Muscle of leg (tissue), 16 donors: ENCODE measurements at places on chromosomes 7 and 10.

GRCh38 chr7:44210107-44210506, 9.3 kb downstream of the YKT6 start:
- no peak for DNase-seq

DNA sequence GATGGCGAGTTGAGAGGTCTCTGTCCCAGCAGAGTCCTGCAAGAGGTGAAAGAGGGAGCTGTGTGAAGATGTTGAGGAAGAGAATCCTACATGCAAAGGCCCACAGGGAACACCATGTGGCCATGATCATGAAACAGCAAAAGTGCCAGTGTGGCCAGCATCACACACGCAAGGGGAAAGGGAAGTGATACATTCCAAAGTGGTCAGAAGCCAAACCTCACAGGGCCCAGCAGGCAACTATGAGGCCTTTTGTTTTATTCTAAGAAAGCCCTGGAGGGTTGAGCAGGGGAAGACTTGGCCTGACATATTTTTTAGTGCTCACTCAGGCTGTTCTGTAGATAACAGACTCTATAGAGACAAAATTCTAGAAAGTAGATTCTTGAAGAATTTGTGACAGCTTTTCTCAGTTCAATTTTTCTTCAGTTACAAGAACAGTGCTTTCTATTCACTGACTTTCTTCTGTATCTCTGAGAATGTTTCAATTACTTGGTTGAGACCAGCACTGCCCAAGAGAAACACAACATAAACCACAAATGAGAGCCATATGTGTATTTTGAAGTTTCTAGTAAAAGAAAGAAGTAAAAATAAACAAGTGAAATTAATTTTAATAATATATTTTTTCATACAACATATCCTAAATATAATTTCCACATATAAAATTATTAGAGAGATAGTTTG, 82.3 kb downstream of the HTR7 start:
- peak; percentile 49 for DNase-seq

GRCh38 chr10:96369890-96370583, 11.2 kb upstream of the OPALIN start:
- no peak for DNase-seq

DNA sequence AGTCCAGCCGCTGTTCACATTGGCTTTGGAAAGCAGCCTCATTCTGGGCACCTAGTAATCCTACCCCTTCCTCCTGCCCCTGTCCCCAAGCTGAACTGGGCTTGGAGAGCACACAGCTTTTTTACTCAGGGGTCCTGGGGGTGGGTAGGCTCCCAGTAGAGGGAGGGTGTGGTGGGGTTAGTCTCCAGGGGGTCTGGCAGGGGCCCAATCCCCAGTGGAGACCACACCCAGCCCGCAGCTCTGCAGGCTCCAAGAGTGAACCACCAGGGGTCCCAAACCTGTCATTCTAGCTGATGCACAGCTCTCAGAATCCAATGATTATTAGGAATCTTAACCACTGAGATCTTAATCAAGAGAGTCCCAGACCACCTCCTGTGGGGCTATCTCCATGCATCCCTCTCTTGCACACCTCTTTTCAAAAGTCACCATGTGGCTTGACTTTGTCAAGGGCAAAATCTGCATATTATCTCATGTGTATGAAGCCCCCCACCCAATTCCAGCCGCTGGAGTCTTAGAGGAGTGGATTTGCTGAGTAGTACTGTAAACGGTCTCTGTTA, 2.7 kb downstream of the HOXA11 start:
- no peak for DNase-seq

DNA sequence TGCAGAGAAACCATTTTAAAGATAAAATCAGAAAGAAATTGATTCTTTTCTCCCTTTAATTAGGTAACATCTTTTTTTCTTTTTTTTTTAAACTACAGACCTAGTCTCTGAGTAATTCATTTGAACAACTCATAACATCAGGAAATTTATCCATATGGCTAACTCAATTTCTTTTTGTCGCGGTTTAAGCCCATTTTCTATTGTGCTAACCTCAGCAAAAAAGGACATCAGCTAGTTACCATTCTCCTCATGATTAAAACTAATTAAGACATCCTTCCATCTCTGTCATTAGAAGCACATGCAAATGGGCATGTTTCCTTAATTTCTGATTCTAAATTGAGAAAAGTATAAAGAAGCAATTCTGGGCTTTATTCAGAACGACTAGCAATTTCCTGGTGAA, 57.8 kb downstream of the ANK3 start:
- no peak for DNase-seq

- no peak for DNase-seq
Observed at GRCh38 chr7:157497367-157497743, 160.6 kb downstream of the DNAJB6 start.

- no peak for DNase-seq
Observed at GRCh38 chr7:77649716-77650349, 46.4 kb upstream of the RSBN1L start.

- DNase-seq = peak; percentile 78
Observed at GRCh38 chr7:129163875-129164544, 19.5 kb downstream of the TSPAN33 start.

GRCh38 chr10:3701491-3701890, 83.5 kb downstream of the KLF6 start:
- DNase-seq = no peak

DNA sequence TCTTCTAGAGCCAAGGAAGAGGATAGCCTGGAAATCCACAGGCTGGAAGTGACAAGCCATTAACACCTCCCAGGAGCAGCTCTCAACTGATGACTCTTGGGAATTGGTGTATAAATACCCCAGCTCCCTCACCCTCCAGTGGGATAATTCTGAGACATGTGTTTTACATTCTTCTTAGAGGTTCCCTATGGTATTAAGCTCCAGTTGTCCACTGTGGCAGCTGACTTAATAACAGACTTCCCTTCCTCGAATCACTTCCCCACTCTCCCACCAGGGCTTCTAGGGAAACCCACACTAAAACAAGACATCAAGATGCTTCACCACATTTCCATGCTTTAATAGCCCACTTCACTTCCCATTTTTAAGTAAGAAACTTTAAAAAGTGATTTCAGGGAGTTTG, 47.2 kb downstream of the FAM107B start:
- peak; percentile 45 for DNase-seq

DNA sequence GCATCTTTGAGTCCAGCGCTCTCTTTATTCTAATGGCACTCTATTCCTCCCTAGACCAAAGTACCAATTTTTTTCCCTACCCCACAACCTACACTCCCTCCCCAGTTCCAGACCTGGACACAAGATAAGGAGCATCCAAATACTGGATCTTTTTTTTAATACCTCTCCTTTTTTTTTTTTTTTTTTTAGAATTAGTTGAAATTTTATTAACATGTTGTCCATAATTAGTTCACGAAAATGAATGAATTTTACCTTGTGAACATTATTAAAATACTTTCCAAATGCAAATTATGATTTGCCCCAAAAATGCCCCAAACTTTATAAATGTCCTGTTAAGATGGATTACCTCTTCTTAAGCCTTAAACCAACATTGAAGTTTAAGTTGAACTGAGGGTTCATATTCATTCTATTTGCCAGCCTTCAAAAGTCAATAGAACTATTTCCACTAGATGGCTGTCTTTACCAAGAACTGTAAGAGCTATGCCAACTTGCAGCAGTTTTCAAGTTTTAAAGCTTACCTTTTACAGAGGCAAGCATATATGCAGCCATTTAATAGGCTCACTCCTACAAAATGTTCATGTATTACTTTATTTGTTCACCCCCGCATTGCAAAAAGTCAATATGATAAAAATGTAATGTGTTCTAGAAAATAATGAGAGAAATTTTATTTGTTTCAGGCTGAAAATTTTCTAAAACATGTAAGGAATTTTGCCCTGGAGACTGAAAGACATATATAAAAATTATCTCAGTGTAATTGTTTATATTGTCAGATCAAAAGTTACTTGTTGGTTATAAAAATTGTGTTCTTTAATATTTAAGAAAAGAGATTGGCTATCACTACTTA, 39.7 kb upstream of the TNKS2 start:
- peak; percentile 68 for DNase-seq

DNA sequence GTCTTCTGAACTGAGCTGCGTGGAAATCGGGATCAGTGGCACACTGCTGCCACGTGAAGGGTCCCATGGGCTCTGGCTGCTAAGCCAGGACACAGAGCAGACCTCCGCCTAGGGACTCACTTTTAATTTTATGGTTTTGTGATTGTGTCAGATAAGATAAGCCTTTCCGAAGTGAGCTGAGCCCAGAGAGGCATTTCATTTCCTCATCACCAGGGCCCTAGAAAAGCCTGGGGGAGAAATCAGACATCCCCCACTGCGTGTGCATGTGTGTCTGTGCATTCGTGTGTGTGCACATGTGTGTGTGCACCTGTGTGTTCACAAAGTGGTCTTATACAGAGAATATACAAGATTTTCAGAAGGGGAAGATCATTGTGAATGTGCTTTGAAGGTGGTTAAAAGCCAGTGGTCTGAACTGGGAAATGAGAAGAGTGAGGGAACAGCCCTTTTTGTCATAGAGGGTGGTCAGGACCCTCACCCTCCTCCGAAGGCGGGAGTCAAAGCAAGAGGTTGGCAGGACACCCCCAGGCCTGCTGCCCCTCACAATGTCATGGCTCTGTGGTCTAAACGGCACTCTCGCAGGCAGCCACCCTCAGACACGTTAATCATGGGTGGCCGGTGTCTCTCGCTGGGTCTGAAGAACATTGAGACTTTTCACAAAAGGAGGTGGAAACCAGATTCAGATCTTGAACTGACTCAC, 176.1 kb upstream of the PFKP start:
- no peak for DNase-seq

DNA sequence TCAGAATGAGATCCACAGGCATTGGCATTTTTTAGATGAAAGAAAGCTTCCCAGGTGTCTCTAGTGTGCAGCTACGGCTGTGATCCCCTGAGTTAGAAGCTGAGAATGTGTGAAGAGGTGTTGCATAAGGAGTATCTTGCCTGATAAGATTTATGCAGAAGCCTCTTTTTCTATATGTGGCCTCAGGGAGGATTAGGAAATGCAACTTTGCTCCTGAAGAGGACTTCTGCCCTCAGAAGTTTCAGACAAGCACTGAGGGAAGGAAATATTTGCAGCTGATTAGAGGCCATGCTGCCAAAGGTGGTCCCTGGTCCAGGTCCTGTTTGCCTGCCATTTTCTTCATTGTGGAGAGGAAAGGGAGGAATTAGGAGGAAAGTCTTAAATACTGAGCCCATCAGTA, 551.8 kb downstream of the PHTF2 start:
- no peak for DNase-seq

DNA sequence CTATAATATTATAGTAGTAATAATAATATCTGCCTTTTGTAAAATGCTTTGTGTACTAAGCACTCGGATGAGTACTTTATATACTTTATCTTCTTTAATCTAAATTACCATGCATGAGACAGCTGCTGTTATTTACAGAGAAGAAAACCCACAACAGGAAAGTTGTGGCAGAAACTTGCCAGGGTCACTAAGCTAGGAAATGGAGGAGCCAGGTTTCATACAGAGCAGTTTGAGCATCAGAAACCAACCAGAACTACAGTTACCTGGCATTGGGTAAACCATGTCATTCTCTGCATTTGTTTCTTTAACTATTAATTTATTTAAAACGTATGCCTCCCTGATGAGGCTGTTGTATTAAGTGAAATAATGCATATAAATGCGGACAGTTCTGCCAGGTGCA, 129.9 kb downstream of the CSTF2T start:
- DNase-seq = no peak
